ENCODE measurements at places on chromosomes 1 and 21.

DNA sequence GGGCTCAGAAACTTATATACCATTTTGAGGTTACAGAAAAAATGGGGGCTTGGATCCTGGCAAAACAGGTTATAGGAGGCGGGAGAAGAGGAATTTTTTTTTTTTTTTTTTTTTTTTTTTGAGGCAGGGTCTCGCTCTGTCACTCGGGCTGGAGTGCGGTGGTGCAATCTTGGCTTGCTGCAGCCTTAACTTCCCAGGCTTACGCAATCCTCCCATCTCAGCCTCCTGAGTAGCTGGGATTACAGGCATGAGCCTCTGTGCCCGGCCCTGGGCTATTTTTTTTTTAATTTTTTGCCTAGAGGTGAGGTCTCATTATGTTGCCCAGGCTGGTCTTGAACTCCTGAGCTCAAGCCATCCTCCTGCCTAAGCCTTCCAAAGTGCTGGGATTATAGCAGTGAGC is 24.7 kb downstream of the MROH7 start:
- no peak for DNase-seq

GRCh38 chr1:100736746-100737145 is 17.2 kb downstream of the VCAM1 start:
- no peak for DNase-seq

GRCh38 chr1:97366984-97367383 is 553.9 kb downstream of the DPYD start:
- DNase-seq = no peak

DNA sequence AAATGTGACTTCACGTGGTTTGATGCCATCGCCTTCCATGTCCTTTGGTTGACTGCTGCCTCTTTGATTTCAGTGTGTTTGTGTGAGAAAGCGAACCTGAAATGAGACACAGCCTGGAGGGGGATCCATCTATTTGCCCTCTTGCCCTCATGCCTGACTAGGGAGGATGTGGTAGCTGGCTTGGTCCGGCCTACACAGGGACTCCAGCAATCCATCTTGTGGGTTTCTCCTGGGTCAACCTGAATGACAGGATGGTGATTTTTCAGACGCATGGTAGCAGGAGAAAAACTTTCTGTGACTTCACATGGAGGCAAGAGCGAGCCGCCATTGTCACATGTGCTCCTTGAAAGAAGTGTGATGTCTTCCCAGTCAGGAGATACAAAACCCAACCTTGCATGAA is 117.9 kb upstream of the DNAH14 start:
- no peak for DNase-seq

DNA sequence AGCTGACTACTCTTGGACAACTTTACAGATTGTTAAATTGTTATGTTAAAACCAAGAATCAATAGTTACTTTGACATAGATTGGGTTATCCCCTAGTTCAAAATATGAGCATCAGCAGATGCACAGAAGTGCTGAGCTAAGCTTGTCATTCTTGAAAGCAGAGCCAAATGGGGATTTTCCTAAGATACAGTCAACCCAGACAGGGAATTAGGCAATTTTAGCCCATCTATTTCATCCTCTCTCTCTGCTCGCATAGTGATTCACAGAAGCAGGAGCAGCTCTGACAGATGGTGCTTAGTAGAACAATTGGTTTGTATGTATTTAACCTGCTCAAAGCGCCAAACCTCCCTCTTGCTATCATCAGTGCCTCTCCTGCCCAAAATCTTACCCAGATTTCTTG is 27.9 kb upstream of the PRRC2C start:
- no peak for DNase-seq

- DNase-seq = no peak
These were observed 3.0 kb upstream of the RGS2 start for GRCh38 chr1:192805832-192806323.

- no peak for DNase-seq
These were observed 9.5 kb downstream of the CD84 start for GRCh38 chr1:160569806-160570205.

DNA sequence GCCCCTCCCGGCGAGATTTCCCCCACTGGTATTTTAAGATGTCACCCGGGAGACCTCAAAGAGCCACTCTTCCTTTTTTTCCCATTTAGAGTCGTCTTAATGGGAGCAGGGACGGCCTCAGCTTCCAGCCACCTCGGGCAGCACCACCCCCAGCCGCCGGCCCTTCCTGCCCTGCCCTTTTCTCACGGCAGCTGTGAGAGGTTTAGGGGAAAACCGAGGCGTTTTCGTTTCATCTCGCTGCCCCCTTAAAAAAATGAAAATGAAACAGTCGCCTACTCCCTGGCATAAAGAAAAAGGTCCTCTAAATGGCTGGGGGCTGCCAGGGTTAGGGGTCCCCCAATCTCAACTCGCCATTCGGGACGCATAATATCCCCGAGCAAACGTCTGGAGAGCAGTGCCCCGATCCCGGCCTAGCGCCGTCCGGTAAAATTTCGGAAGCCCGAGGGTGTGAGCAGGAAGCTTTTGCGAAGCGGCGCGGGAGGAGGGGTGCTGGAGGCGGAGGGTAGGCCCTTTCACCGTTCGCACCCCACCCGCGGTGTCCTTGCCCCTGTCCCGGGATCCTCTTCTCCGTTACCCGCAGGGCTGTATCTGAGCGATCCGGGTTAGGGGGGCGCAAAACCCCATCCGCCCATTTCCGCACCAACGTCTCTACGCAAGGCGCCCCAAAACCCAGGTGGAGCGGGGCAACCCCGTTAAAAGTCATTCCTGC is 1.2 kb downstream of the RUNX3 start:
- DNase-seq = peak; percentile 34

- no peak for DNase-seq
These were observed 31.3 kb downstream of the CCN1 start for GRCh38 chr1:85611856-85612255.
